ENCODE measurements at places on chromosomes 13 and 19.

DNA sequence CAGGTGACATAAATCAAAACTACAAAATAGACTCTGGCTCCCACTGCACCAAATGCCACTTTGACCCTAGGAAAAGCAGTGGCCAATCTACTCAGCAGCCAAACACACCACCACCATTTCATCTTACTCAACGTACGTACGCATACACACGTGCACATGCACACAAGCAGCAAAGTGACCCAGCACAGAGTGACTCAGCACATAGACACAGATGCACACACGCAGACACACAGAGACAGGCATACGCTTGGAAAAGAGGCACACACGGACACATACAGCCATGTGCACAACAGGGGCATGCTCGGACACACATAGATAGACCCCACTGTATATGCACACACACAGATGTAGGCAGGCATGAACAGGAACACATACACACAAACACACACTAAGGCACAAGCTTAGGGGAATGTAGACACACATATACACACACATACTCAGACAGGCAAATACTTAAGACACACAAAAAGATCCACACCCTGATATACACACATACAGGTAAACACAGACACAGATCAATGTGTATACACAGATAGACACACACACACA, 37.3 kb downstream of the PEPD start:
- DNase-seq = no peak

GRCh38 chr13:42275098-42275471, 3.1 kb downstream of the AKAP11 start:
- DNase-seq = no peak

GRCh38 chr19:4635754-4636116, 3.6 kb upstream of the TNFAIP8L1 start:
- no peak for DNase-seq

- DNase-seq = no peak
Observed at GRCh38 chr13:91459485-91459884, 61.1 kb downstream of the GPC5 start.

DNA sequence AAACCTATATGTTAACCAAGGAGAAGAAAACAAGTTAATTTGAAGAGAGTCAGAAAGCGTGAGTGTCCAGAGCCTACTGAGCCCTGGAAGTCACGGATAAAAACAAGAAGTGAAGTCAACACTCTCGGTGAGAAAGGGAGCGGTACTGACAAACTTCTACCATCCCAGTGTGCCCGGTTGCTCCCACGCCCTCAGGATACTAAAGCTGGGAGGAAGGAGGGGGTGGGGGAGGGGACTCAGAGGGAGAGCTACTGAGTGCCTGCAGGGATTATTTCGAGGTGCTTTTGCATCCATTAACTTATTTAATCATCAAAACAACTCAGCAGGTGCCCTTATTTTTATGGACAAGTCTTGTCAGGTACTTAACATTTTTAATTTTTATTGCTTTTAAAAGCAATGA, 166.2 kb downstream of the ZIC5 start:
- no peak for DNase-seq

DNA sequence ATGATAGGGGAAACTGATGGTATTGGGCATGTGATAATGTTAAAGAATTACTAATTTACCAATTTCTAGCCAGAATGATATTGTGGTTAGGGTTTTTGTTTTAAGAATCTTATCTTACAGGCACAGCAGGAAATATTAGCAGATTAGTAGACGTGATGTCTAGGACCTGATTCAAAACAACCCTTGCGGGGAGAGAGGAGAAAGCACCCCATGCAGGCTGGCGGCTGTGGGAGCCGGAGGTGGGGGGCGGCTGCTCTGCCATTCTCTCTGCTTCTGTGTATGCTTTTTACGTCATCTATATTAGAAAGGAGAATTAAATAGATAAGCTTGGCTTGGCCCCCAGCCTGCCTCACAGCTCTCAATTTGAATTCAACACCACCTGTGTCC, 41.5 kb downstream of the MLLT1 start:
- DNase-seq = no peak

GRCh38 chr19:10514211-10515145, 2.8 kb downstream of the S1PR5 start:
- no peak for DNase-seq

- no peak for DNase-seq
Observed at GRCh38 chr19:56441206-56441792, 35.8 kb downstream of the ZNF667 start.

- no peak for DNase-seq
Observed at GRCh38 chr13:35794734-35795389, 318.4 kb upstream of the MAB21L1 start.

DNA sequence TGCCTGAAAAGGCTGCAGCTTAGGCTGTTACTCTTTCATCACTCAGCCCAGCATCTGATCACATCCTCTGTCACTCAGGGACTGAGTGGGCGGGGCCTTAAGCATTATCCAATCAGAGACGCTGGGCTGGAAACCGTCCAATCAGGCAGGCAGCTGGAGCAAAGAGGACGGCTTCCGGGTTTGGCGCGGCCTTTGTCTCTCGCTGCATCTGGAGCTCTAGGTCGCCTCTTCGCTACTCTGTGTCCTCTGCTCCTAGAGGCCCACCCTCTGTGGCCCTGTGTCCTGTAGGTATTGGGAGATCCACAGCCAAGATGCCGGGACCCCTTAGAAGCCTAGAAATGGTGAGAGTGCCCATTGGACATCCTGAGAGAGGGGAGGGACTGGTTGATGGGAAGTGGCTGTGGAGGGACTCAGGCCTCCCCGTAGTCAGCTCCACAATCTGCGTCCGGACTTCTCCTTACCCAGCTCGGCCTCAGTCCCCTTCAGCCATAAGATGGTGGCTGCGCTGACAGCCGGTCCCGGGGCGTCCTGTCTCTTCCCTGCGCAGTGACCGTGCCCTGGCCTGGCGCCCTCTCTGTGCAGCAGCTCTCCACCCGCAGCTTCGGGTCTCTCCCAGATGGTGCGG, at the start of gene ZNF486:
TSS of gene ZNF486 (plus strand) at position 195 of the 625 bp plus-strand sequence. CDS start at position 312, 117 bp downstream.
- peak; percentile 85 for DNase-seq

GRCh38 chr19:13103581-13104359, 1.1 kb upstream of the LYL1 start:
- no peak for DNase-seq

DNA sequence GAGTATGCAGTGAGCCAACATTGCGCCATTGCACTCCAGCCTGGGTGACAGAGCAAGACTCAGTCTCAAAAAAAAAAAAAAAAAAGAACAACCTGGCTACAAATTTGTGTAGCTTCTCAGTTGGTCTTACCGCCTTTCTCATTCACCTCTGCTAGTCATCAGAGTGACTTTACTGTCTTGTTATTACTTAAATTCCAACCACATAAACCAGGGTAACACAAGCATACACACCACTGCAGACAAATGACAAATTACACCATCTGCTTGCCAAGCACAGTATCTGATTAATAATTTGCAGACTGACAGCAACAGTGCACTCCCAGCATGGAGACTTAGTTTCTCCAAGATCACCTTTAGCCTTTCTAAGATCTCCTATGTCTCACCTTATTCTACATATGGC, 11.0 kb downstream of the ZNF14 start:
- no peak for DNase-seq

- DNase-seq = no peak
Observed at GRCh38 chr19:16661480-16662034, 618 bp downstream of the TMEM38A start.

Data from stimulated activated CD8-positive, alpha-beta memory T cell treated with anti-CD3 and anti-CD28 coated beads, Interleukin-4, amount 100 ng/mL, for 1 hour (primary cell).